ENCODE measurements at places on chromosomes 12 and 14.

DNA sequence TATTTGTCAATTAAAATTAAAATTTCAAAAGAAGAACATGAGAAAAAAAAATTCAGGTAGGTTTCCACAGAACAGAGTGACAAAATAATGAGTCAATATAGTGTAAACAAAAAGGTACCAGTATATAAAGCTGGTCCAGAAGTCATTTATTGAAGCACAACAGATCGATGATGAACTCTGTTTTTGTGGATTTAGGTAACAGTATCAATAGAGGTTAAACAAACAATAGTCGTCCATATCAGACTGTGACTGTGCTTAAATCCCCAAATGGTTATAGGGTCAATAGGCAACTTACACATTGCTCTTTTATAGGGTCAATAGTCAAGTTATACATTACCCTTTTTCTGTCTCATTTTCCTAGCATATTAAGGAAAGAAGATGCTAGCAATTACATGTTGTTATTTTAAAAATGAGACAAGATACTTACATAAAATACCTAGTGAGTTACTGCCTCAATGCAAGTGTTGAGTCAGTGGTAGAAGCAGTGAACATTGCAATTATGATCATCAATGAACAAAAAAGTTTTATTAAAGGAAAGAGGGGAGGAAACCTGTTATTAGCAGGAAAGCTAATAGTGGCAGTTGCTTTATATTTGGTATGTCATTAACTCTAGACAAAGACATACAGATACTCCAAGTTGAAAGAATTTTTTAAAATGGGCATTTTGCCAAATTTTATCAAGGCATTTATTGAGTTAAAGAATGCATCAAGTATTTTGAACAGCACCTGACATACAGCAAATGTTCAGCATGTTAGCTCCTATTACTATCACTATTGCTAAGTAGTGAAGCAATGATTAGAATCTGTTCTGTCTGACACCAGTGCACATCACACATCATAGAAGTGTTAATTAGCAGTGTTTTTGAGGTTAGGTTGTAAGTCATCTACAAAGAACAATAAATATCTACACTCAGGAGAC, 102.9 kb downstream of the CCER1 start:
- no peak for DNase-seq

DNA sequence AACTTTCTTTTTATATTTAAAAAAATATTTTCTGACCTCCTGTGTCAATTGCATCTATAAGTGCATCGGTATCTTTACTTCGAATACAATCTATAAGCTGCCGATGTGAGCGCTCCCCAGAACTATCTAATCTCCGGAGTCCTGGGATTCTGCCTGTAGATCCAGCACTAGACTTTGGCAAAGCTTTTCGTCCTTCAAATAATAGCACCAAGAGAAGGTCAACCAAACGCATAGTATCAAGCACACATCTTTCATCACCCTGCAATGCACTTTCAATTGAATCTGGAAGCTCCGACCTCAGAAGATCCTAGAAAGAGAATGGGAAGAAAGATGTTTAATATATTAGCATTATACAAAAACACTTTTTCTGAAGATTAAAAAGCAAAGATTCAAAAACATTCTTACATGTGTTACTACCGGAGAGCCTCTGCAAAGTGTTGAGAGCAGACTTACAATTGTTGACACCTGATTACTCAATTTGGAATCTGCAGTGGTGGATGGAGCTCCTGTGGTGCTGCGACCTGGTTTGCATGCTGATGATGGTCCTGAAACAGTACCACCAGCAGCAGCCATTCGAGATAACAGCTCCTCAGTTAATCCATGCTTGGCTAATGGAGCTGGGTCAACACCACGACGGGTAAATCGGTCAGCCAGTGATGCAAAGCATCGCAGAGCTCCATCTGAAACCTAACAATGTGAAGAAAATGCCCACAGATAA, 34.3 kb downstream of the HECTD1 start:
- DNase-seq, result no peak

DNA sequence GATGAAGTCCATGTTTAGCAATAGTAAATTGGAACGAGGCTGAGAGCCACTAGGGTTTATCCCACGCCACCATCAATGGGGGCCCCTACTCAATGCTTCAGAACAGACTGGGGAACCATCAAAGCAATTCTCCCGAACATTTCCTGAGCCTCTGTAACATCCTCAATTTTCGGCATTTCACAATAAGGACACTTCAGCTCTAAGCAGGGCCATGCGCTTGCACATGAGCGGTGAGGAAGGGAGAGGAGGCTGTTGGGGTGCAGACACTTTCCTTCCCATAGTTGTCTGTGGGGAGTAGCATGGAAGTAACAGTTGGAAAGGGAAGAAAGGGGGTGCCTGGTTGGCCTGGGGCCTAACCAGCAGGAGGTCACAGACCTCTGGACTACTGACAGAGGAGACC, 129.9 kb upstream of the PRMT8 start:
- no peak for DNase-seq

- peak; percentile 53 for DNase-seq
These were observed 154.0 kb downstream of the KCNA5 start for GRCh38 chr12:5197656-5198055.

- DNase-seq, result no peak
These were observed 33.9 kb downstream of the RDH12 start for GRCh38 chr14:67735336-67736147.

GRCh38 chr14:57502586-57503254, 9.1 kb upstream of the CCDC198 start:
- DNase-seq, result peak; percentile 52

DNA sequence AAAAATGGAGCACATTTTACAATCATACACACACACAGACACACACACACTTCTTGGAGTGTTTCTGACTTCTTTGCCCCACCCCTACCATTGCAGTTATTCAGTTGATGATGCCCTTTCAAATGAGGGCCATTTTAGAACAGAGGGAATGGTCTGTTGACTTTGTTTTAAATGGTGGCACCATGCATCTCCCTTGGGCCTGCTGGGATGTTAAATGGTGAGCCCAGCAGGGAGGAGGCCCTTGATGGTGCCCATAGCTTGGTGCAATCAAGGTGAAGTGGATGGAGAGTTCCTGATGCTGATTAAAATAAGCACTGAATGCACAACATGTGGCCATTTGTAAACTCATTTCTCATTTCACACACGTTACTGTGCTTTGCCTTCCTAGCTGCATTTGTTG, 13.3 kb downstream of the C12orf75 start:
- DNase-seq, result no peak

DNA sequence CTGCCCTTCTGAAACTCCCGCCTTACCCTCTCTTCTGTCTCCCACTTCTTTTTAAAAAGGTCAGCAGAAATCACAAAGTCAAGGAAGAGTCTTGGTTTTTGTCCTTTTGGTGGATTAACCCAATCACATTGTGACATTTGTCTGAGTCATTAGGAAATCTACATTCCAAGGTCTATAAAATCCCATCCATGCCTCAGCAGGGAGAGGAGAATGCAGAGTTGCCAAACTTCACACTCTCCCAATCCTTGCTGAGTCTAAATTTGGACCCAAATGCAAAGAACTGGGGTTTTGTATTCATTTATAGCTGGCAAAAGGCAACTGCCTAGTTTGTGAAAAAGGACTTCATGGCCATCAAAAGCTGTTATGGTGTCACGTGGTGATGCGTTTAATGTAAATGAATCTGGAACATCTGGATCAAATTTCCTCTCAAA, 67.9 kb downstream of the TMEM30B start:
- DNase-seq, result peak; percentile 93

GRCh38 chr14:81385419-81385818, 14.7 kb downstream of the STON2 start:
- no peak for DNase-seq

GRCh38 chr12:47864646-47865235, 40.1 kb downstream of the VDR start:
- DNase-seq, result no peak

GRCh38 chr12:103431387-103431786, 64.4 kb downstream of the C12orf42 start:
- no peak for DNase-seq

DNA sequence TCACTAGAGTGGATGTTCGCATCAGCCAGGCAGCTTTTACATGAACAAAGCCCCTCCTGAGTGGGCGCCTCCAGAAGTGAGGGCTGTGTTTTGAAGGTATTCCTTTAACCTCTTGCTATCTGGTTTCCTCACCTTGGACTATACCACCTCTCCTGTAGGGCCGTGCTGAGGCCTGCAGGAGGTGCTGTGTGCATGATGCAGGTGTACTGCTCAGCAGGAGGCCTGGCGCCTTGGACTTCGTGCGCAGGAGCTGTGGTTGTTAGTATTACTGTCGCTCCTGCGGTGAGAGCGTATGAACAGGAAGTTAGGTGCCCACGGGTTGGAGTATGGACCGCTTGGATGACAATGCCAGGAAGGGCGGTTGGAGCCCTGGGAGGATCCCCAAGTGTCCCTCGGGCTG, 130.7 kb downstream of the TSPAN9 start:
- DNase-seq, result no peak

DNA sequence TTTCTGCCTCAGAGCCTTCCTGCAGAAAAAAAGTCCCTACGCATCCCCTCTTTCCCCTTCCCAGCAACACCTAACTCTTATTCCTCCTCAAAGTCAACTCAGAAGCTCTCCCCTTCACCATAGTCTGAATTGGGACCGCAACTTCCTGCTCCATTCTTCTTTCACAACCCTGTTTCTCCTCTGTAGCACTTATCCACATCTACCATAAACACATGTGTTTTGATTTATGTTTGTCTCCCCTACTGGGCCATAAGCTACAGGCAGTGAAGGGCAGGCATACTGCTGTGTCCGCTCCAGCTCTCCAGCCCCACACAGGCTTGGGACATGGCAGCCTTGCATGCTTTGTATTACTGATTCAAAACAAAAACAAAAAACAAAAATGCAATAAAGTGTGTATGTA, 5.9 kb downstream of the SDR9C7 start:
- DNase-seq, result peak; percentile 20

DNA sequence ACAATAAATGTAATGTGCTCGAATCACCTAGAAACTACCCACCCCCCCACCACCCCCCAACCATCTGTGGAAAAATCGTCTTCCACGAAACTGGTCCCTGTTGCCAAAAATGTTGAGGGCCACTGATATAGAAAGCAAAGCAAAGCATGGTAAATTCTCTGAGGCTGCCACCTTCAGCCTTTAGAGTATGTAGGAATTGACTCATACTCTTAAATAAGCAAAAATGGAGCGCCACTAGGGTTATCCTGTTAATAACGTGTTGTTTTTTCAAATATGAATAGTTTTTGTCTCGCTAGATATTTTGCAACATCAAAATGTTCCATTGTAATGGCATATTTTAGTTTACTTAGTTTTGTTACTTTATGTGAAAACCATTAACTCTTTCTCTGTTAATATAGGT, 18.2 kb downstream of the DYNC1H1 start:
- DNase-seq, result no peak

- DNase-seq, result no peak
These were observed 16.7 kb upstream of the ERC1 start for GRCh38 chr12:974271-974862.

DNA sequence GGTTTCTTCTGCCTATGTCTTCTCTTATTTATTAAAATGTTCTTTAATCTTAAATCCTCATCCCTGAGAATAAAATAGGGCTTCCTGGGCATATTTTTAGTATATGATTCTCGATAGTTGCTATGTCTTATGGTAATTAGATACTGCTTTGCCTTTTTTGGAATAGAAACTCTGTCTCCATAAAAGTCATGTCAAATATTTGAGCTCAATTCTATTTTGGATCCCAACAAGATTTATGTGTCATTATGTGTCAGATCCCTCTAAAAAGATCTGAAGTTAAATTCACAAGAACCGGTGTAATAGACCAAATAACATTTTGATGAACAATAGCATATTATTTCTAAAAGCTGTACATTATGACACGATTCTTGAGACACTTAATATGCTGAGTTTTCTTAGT, 312.5 kb upstream of the PDE3A start:
- DNase-seq, result no peak

DNA sequence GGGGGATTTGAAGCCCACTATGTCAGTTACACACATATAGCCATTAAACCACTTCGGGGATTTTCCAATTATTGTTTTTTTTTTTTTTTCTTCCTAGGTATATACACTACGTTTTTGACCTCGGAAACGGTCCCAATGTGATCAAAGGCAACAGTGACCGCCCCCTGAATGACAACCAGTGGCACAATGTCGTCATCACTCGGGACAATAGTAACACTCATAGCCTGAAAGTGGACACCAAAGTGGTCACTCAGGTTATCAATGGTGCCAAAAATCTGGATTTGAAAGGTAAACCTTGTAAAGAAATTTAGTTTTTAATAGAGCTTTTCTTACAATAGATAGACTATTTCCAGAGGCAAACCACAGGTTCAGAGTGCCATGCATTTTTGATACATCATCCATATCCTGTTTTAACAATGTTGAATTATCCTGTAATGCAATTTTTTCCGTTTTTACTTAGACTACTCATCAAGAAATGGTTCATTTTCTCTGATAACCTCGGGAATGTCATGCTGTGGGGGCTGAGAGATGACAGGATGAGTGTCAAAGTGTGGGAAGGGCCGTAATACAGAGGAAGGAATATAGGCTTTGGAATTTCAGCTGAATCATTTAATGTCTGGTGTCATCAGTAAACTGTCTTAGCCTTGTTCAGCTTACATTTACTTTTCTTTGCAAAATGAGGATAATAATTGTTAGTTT, 797.1 kb downstream of the NRXN3 start:
- peak; percentile 85 for DNase-seq

DNA sequence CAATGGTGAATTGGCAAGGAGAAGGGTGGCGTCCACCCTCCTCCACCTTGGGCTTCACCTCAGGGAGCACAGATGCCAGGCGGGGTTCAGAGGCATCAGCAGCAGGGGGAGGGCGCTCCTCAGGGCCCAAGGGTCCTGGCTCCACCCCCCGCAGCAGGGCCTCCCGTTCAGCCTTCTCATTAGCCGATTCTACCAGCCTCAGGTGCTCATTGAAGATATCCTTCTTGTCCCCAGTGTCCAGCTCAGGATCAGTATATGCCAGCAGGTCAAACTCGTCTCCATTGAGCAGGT, 19.3 kb upstream of the PRKAG1 start:
- no peak for DNase-seq

- DNase-seq, result no peak
These were observed 12.6 kb upstream of the PUS1 start for GRCh38 chr12:131916306-131917138.

DNA sequence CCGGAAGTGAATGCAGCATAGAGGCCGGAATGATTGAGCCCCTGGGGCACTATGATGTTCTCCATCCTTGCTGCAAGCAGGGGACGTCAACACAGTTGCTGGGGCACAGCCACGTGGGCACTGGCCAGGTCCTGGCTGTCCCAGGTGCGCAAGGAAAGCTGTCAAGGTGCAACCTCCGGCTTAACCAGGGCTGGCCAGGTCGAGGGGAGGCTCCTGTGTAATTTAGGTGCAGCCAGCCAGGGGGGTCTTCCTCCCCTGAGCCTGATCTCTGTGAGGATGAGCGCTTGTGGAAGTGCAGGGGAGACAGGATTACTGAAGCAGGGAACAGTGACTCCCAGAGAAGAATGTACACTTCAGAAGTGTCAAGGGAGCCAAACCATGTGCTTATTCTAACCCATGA, 852.8 kb upstream of the TMEM132C start:
- no peak for DNase-seq

- no peak for DNase-seq
These were observed 46.7 kb downstream of the FAM222A start for GRCh38 chr12:109760031-109760929.
